Pericardium fibroblast (primary cell): ENCODE measurements at places on chromosomes 11 and 22. TPM values are rescaled to one million over a fixed set of nuclear protein-coding genes. Genes with fewer than 3 reads are reported as not detected.

Gene AQP11
- total RNA-seq = 0.47 and 1.8 TPM in 2 replicates

Gene CYB5R2
- 11.3 and 14.0 TPM in 2 replicates for total RNA-seq

Gene MYBPC3
- not detected in 2 replicates for total RNA-seq

Gene C11orf42
- total RNA-seq = not detected in 2 replicates

Gene OR8A1
- total RNA-seq = not detected in 2 replicates

Gene DDIAS
- total RNA-seq = 0.51 and 0.70 TPM in 2 replicates

Gene TSPAN18
- total RNA-seq = 0.58 and 1.9 TPM in 2 replicates

Gene LDHAL6A
- not detected in 2 replicates for total RNA-seq

Gene CATSPERZ
- total RNA-seq = not detected in 2 replicates

Gene CCDC73
- not detected in 2 replicates for total RNA-seq

Gene GGTLC2
- total RNA-seq = not detected in 2 replicates

Gene RAG2
- total RNA-seq = not detected in 2 replicates

Gene CNTF
- total RNA-seq = 0.12 and 0.17 TPM in 2 replicates

Gene JAML
- total RNA-seq = not detected in 2 replicates

Gene NDUFV1
- 122 and 174 TPM in 2 replicates for total RNA-seq

Gene TRIM51
- total RNA-seq = not detected in 2 replicates
